Left ventricle myocardium inferior (tissue), 1 donor: ENCODE measurements at places on chromosomes 13 and 19. TPM values are rescaled to one million over a fixed set of nuclear protein-coding genes. Genes with fewer than 3 reads are reported as not detected.

- no peak overlapping the region for H3K27ac ChIP-seq
- H3K4me1 ChIP-seq = peaks cover 8% of the 10 kb centered on the region
- H3K4me3 ChIP-seq = no peak overlapping the region
These were observed 2.5 kb upstream of the LRRC8E start for GRCh38 chr19:7885818-7886217.

DNA sequence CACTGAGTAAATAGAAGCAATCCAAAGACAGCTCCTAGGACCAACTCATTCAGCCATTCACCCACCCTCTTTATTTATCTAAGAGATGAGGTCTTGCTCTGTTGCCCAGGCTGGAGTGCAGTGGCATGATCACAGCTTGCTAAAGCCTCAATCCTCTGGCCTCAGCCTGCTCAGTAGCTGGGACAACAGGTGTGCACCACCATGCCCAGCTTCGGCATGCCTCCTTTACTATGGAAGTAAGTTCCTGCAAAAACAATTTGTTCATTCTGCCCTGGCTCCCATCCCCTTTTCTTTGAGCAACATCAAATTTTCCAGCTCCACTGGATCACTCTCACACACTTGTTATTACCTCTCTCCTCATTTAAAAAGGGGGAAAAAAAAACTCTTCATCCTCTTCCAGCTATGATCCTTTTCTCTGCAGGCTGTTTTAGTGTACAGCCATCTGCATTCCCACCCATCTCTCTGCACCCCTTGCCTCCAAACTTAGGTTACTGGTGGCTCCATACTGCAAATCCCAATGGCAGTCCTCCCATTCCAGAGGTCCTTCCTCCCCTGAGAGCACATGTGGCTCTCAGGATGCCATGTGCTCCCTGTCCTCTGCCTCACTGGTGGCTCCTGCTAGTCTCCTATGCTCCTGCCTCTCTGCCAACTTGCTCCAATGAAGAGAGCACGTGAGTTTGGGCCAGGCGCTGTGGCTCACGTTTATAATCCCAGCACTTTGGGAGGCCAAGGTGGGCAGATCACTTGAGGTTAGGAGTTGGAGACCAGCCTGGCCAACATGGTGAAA is 2.2 kb downstream of the ELOF1 start:
- peaks cover 26% of the 10 kb centered on the region for H3K36me3 ChIP-seq
- no peak overlapping the region for H3K4me3 ChIP-seq
- no peaks in the 10 kb centered on the region for H3K27me3 ChIP-seq
- peaks cover 57% of the 10 kb centered on the region for H3K4me1 ChIP-seq
- DNase-seq = no peak
- H3K27ac ChIP-seq = no peak overlapping the region

DNA sequence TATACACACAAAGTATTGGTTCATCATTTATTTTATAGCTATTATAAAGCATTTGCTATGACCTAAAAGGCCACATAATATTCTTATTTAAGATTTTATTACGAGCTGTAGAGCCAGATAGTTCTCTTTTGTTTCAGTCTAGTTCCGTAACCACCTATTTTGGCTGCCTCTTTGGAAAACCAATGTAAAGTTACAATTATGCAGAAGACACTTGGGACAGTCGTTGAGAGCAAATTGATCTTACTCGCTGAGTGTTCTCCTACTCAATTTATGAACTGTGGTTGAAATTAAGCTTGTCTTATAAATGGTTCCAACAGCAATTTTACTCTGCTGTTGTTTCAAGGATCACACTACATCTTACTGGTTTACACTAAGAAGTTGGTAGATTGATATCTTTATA is 122.3 kb downstream of the SLC7A1 start:
- H3K36me3 ChIP-seq = no peaks in the 10 kb centered on the region
- no peaks in the 10 kb centered on the region for H3K27me3 ChIP-seq
- H3K4me1 ChIP-seq = peaks cover 5% of the 10 kb centered on the region
- no peak overlapping the region for H3K27ac ChIP-seq

- DNase-seq = peak; percentile 48
- peaks cover 12% of the 10 kb centered on the region for H3K27me3 ChIP-seq
- H3K27ac ChIP-seq = peak overlapping the region; percentile 91
- H3K36me3 ChIP-seq = no peaks in the 10 kb centered on the region
- H3K4me1 ChIP-seq = peaks cover 16% of the 10 kb centered on the region
These were observed 42.3 kb downstream of the GJA3 start for GRCh38 chr13:20118268-20119140.

- no peaks in the 10 kb centered on the region for H3K36me3 ChIP-seq
- no peaks in the 10 kb centered on the region for H3K27me3 ChIP-seq
These were observed 764.9 kb downstream of the LIG4 start for GRCh38 chr13:107450431-107450830.

DNA sequence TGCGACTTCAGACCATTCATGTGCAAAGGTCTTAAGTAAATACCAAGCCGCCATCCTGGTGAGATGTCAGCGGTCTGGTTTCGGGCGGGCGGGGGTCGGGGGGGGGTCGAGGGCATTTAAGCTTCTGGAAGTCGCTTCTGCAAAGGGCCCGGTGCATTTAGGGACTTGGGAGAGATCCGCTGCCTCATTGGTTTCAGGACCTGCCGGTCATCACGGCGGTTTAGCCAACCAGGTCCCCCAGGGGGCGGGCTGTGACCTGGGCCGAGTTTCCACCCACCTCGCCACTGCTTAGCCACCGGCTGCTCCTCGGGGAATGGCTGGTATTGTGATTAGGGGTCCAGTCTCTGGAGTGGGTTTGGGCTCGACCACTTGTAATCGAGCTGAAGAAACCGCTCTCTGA is 7.8 kb downstream of the ANKLE1 start:
- no peaks in the 10 kb centered on the region for H3K27me3 ChIP-seq
- H3K27ac ChIP-seq = no peak overlapping the region
- H3K36me3 ChIP-seq = no peaks in the 10 kb centered on the region

DNA sequence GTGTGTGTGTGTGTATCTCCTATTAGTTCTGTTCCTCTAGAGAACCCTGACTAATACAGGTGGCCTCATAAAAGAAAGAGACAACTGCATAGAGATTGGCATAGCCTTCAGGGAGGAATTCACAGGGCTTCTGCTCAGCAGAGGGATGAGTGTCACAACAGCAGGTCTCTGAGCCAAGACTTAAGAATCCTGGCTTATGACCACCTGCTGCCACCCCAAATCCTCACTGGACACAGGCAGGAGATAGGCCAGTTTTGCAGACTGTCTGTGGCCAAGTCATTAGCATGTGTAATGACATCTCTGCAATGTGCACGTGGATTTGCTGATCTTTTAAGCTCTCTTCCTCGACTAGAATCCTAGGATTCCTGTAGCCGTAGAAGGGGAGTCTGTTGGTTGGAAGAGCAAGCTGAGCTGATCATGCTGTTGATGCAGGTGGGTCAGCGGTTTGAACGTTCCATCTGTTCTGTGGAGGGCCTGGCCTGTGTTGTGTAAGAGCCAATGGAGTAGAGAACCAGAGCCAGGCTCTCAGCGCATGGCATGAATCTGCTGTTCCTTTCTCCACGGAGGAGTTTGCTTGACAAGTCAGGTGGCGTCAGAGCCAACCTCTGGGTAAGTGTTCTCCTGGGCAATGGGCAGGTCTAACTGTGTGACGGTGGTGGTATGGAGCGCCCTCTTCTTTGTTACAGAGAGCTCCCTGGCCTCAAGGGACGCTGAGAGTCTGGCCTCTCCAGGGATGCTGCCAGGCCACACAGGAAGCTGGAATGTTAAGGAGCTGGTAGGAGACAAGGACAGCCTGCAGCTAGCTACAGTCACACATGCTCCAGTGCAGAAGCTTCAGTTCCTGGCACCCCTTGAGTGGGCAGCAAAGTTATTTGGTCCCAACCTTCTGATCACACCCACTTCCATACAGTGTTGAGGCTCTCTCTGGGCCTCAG is 503.1 kb downstream of the FOXO1 start:
- H3K27ac ChIP-seq = no peak overlapping the region
- no peak for DNase-seq
- no peaks in the 10 kb centered on the region for H3K27me3 ChIP-seq
- no peaks in the 10 kb centered on the region for H3K36me3 ChIP-seq
- H3K4me3 ChIP-seq = no peak overlapping the region

- peak overlapping the region; percentile 87 for H3K27ac ChIP-seq
- no peaks in the 10 kb centered on the region for H3K36me3 ChIP-seq
- peaks cover 56% of the 10 kb centered on the region for H3K4me1 ChIP-seq
- H3K27me3 ChIP-seq = no peaks in the 10 kb centered on the region
- H3K4me3 ChIP-seq = peak overlapping the region; percentile 46
These were observed 82.0 kb downstream of the PCDH9 start for GRCh38 chr13:67148161-67148571.

GRCh38 chr13:60275208-60275607 is 111.5 kb upstream of the DIAPH3 start:
- no peaks in the 10 kb centered on the region for H3K27me3 ChIP-seq
- no peaks in the 10 kb centered on the region for H3K4me1 ChIP-seq
- no peak overlapping the region for H3K4me3 ChIP-seq
- H3K36me3 ChIP-seq = no peaks in the 10 kb centered on the region
- H3K27ac ChIP-seq = no peak overlapping the region

DNA sequence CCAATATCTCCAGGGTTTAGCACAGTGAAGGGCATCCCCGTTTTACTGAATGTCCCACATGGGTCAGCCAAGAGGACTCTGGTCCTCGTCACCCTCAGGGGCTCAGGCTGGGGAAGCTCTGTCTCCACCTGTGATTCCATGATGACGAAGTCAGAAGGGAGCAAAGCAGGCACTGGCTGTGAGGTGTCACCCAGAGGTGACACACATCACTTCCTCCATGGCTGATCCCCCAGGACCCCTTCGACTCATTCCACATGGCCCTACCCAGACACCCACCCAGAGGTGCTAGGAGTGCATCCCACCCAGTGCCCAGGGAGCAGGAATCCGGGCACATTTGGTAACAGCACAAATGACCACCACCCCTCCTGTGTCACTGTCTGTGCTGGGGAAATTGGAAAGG is 145.2 kb upstream of the VSTM2B start:
- H3K27ac ChIP-seq = no peak overlapping the region
- H3K4me3 ChIP-seq = no peak overlapping the region
- DNase-seq = no peak
- H3K27me3 ChIP-seq = peaks cover 91% of the 10 kb centered on the region
- no peaks in the 10 kb centered on the region for H3K4me1 ChIP-seq

DNA sequence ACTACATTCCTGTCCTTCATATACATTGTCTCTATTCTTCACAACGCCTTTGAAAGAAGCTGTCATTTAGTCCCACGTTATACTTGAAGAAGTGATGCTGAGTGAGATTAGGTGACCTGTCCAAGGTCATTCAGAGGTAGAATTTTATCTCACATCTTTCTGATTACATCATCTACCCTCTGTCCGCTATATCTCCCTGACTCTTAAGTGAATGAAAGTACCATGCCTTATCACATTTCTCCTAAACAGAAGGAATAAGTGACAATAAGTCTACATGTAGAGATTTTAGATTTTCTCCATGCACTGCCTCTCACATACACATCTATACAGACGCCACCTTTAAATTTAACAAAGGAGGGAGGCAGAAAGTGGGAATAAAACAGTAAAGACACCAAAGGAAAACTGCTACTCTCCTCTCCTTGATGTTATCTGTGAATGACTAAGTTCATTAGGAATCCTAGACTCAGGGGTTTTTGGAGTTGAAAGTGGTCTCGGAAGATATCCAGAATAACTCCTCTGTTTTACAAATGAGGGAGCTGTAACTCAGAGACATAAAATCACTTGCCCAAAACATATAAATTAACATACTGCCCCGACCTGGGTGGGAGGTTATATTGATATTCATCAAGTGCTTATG is 4.9 kb upstream of the CLDN10 start:
- peaks cover 71% of the 10 kb centered on the region for H3K27me3 ChIP-seq
- H3K4me1 ChIP-seq = peaks cover 4% of the 10 kb centered on the region
- no peak overlapping the region for H3K4me3 ChIP-seq
- DNase-seq = no peak

GRCh38 chr13:75643693-75644092 is 7.6 kb downstream of the LMO7 start:
- H3K27me3 ChIP-seq = no peaks in the 10 kb centered on the region
- H3K27ac ChIP-seq = no peak overlapping the region
- H3K36me3 ChIP-seq = no peaks in the 10 kb centered on the region
- no peak for DNase-seq

GRCh38 chr13:40617801-40618356 is 48.6 kb downstream of the FOXO1 start:
- peaks cover 81% of the 10 kb centered on the region for H3K4me1 ChIP-seq
- H3K27me3 ChIP-seq = no peaks in the 10 kb centered on the region
- no peak overlapping the region for H3K4me3 ChIP-seq

DNA sequence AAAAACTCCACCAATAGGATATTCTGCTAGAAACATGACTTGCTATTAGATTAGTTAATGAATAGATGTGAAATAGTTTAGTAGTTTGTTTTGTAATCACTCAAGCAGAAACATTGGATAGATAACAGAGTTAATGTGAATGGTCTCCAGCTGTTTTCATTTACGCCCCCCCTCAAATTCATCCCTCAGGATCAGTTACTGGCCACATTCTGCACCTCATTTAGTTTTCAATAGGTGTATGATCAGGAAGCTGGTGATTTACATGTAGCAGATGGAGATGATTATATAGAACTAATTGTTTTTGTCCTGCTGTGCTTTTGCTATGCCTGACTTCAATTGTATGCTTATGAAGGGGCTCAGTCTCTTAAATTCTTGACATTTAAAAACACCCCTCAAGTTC is 759.0 kb downstream of the SLITRK6 start:
- no peaks in the 10 kb centered on the region for H3K4me1 ChIP-seq
- no peak overlapping the region for H3K4me3 ChIP-seq
- no peak for DNase-seq
- H3K27ac ChIP-seq = no peak overlapping the region

DNA sequence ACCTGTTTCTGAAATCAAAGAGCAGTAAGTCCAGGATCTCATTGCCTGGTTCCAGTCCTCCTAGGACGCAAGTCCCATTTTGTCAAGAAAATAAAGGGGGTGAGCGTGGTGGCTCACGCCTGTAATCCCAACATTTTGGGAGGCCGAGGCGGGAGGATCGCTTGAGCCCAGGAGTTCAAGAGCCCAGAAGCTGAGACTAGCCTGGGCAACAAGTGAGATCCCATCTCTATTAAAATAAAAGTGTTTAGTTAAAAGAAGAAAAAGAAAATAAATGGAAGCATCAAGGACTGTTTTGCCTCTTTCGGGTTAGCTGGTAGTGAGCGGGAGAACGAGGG is 344 bp upstream of the HAUS5 start:
- peak overlapping the region; percentile 80 for H3K4me3 ChIP-seq
- H3K4me1 ChIP-seq = peaks cover 15% of the 10 kb centered on the region
- H3K36me3 ChIP-seq = no peaks in the 10 kb centered on the region

GIPC3 gene
- total RNA-seq = 1.6 TPM

SYNE4 gene
- 0.58 TPM for total RNA-seq

SELENOV gene
- total RNA-seq = not detected

NOTCH3 gene
- 21.7 TPM for total RNA-seq

CEACAM16 gene
- total RNA-seq = not detected

ZNF829 gene
- total RNA-seq = 2.3 TPM

CTU1 gene
- 4.4 TPM for total RNA-seq

OR10H1 gene
- not detected for total RNA-seq

ZNF665 gene
- total RNA-seq = 1.6 TPM

IGFL3 gene
- total RNA-seq = not detected

SKA3 gene
- 0.60 TPM for total RNA-seq
